ENCODE measurements at places on chromosomes 2 and 18.
A peak's percentile ranks its signal among the peaks of the same experiment; 100 is the strongest.

DNA sequence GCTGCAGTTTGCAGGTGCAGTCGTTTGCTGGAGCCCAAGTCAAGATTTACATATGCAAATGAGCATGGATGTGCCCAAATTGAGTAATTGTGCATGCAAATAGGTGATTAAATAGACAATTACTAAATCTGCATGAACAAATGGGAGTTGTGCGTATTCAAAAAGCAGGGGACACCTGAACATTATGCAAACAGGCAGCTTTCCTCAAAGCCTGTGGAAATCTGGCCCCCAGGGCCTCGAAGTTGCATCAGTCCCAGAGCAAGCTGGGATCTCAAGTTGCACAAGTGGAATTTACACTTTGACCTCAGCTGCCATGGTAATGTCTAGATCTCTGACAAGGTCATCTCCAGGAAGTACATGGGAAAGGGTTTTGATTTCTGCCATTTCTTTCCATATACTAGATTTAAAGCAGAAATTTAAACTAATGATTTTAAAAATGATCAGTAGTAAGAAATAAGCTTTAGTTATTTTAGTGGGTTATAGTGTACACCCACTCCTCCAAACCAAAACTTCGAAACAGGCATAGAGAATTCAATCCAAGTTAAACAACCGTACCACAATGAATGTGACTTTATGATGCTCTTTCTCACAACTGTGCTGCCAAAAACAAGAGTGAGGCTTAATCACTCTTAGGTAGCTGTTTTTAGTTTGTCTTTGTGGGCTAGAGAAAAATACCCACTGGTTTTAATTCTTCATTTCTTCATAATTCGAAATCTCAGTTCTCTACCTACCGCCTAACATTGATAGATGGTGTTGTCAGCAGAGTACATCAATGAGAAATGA, 110.7 kb downstream of the RND3 start:
- H3K36me3 ChIP-seq, result no peaks in the 10 kb centered on the region
- no peak overlapping the region for H3K4me3 ChIP-seq
- no peak overlapping the region for H3K27ac ChIP-seq
- DNase-seq, result no peak

DNA sequence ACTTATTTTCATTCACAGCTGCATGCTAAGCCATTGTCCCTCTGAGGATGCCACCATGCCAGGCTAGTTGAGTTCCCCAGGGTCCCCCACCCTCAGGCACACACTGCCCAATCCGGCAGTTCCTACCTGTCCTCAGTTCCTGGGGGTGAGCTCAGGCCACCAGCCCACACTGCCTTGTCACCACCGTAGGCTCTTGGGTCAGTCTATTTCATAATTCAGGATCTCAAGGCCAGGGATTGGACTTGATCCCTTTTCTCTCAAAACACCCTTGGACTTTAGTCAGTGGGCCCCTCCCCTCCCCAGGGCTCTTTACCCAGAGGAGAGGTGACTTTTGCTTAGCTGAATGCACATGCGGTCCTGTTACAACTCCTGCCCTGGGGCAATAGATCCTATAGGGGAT, 18.7 kb upstream of the MC2R start:
- no peak for DNase-seq
- H3K4me1 ChIP-seq, result no peaks in the 10 kb centered on the region
- no peaks in the 10 kb centered on the region for H3K36me3 ChIP-seq
- no peak overlapping the region for H3K4me3 ChIP-seq
- no peaks in the 10 kb centered on the region for H3K27me3 ChIP-seq
- H3K27ac ChIP-seq, result no peak overlapping the region

DNA sequence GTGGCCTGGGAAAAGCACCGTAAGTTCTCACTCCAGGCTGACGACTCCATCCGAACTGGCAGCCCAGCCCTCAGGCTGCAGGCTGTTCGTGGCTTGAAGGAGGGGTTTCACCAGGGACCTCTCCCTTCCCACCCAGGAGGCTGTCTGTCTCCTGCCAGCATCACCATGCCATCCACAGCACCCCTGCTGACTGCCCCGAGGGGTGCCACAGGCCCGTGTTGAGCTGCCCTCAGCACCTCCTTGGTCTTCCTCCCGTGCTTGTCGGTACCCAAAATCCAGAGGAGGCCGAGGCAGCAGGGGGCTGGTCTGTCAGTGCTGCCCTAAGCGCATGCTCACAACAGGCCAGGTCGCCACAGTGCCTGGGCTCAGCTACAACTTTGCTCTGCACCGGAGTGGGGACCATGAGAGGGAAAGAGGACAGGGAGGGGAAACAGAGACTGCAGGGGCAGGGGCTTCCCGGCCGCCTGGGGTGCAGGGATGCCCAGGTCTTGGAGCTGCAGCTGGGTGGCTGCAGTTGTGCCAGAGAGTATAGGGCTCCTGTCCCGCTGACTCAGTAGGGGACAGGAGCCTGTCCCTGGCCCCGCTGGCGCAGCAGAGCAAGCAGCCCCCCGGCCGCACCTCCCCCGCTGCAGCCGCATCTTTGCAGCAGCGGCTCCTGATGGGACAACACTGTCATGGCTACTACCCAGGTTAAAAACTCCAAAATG, 963.7 kb upstream of the CRIM1 start:
- H3K4me1 ChIP-seq, result no peaks in the 10 kb centered on the region
- no peaks in the 10 kb centered on the region for H3K36me3 ChIP-seq
- H3K27ac ChIP-seq, result no peak overlapping the region
- no peaks in the 10 kb centered on the region for H3K27me3 ChIP-seq
- no peak for DNase-seq

DNA sequence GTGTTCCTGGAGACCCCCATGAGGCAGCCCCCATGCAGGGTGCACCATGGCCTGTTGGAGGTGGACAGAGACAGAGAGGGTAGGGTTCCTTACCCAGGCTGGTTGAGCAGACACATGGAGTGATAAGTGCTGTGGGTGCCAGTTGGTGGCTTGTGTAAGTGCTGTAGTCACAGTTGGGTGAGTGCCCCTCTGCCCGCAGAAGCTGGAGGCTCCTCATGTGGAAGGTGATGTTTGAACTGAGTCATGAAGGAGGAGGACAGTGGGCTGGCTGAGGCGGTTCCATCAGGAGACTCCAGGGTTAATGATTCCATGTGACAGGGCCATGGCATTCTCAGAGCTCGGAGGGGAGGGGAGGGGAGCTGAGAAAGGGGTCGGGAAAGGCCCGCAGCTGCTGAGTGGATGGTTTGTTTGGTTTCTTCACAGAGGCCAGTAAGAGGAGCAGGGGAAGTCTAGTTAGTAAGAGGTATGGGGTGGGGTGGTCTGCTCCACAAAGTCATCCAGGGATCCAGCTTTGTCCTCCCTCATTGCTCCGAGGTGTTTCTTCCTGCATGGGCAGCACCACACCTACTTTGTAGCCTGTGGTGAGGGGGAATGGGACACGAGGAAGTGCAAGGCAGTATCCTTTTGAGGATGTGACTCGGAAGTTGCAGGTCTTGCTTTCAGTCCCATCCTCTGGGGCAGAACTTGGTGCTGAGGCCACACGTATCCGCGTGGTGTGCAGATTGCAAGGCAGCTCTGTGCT, 13.6 kb downstream of the IMPA2 start:
- no peaks in the 10 kb centered on the region for H3K36me3 ChIP-seq
- no peak overlapping the region for H3K4me3 ChIP-seq
- H3K27me3 ChIP-seq, result no peaks in the 10 kb centered on the region
- H3K27ac ChIP-seq, result no peak overlapping the region
- no peak for DNase-seq

GRCh38 chr18:11673560-11673959, 15.5 kb upstream of the GNAL start:
- H3K27me3 ChIP-seq, result peaks cover 19% of the 10 kb centered on the region
- DNase-seq, result no peak
- H3K4me1 ChIP-seq, result no peaks in the 10 kb centered on the region
- no peak overlapping the region for H3K27ac ChIP-seq
- no peaks in the 10 kb centered on the region for H3K36me3 ChIP-seq

GRCh38 chr2:158664987-158665386, 130.1 kb upstream of the DAPL1 start:
- peaks cover 11% of the 10 kb centered on the region for H3K36me3 ChIP-seq
- H3K27me3 ChIP-seq, result no peaks in the 10 kb centered on the region
- H3K4me1 ChIP-seq, result no peaks in the 10 kb centered on the region
- no peak overlapping the region for H3K4me3 ChIP-seq
- no peak for DNase-seq
- H3K27ac ChIP-seq, result no peak overlapping the region

DNA sequence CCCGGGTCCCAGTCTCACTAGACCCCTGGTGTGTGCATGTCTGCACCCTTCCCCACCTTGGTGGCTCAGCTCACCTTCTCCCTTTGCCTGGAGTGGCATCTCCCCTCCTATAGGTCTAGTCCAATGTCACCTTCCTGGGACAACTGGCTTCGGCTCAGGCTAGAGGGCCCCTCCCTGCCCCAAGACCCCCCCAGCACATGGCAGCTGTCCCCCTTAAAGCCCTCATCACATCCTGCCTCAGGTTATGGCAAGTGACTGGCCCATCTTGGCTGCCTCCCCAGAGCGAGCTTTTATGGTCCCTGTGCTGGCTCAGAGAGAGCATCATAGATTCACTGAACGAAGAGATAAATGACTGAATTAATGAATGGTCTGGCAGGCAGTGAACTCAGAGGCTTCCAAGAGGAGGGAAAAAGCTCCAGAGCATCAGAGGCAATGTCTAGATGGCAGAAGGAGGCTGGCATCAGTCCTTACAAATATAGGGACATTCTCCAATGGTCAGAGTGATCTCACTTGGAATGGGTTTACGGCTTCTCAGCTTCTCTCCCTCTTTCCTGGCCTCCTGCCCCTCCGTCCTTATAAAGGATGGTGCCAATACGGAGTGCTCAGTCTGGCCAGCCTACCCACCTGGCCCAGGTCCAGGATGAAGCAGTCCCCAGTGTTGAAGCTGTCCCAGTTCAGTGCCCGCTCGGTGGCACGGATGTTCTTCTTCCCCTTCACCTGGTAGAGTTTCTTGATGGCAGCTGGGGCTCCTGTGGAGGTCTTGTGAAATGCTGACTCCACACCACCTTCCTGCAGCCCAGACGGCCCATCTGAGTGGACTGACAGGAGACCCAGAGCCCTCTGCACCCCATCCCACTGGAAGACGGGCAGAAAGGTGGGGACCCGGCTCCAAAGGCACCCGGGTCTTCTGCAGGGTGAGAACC, 9.4 kb downstream of the CAPG start:
- no peaks in the 10 kb centered on the region for H3K27me3 ChIP-seq
- DNase-seq, result no peak
- peaks cover 9% of the 10 kb centered on the region for H3K36me3 ChIP-seq
- H3K4me1 ChIP-seq, result peaks cover 6% of the 10 kb centered on the region
- H3K4me3 ChIP-seq, result no peak overlapping the region
- no peak overlapping the region for H3K27ac ChIP-seq

DNA sequence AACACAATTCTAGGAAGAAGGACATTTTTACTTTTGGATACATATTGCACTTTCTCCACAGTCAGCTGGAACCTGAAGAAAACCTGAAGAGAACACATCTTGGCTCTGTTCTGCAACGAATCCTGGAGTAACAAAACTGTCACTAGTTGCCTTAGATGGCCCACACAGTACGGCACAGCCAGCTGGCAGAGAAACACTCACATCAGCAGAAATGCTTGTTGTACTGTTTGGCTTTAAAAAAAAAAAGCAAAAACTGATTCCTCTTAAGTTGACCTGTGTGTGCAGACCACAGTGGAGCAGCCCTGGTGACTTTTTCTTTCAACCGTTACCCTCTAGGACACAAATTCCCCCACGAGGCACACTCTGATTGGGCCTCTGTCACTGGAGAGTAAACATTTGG, 152.3 kb upstream of the TWIST2 start:
- no peaks in the 10 kb centered on the region for H3K4me1 ChIP-seq
- no peak for DNase-seq
- no peak overlapping the region for H3K27ac ChIP-seq
- H3K27me3 ChIP-seq, result no peaks in the 10 kb centered on the region
- H3K4me3 ChIP-seq, result no peak overlapping the region

- no peaks in the 10 kb centered on the region for H3K36me3 ChIP-seq
- H3K4me3 ChIP-seq, result no peak overlapping the region
- no peaks in the 10 kb centered on the region for H3K4me1 ChIP-seq
- DNase-seq, result no peak
- H3K27ac ChIP-seq, result no peak overlapping the region
Observed at GRCh38 chr2:175350105-175350504, 168.6 kb upstream of the ATP5MC3 start.

- DNase-seq, result no peak
- H3K36me3 ChIP-seq, result no peaks in the 10 kb centered on the region
- no peak overlapping the region for H3K27ac ChIP-seq
- no peaks in the 10 kb centered on the region for H3K27me3 ChIP-seq
- no peaks in the 10 kb centered on the region for H3K4me1 ChIP-seq
Observed at GRCh38 chr18:57534511-57534909, 52.0 kb downstream of the FECH start.

GRCh38 chr2:160427629-160428404, 65.8 kb downstream of the RBMS1 start:
- H3K4me3 ChIP-seq, result peak overlapping the region; percentile 10
- H3K27me3 ChIP-seq, result no peaks in the 10 kb centered on the region
- peak overlapping the region; percentile 75 for H3K27ac ChIP-seq
- H3K36me3 ChIP-seq, result no peaks in the 10 kb centered on the region
- DNase-seq, result peak; percentile 59
- peaks cover 25% of the 10 kb centered on the region for H3K4me1 ChIP-seq

GRCh38 chr2:231640241-231640640, 47.6 kb downstream of the TEX44 start:
- H3K4me1 ChIP-seq, result peaks cover 14% of the 10 kb centered on the region
- no peaks in the 10 kb centered on the region for H3K36me3 ChIP-seq
- H3K4me3 ChIP-seq, result no peak overlapping the region
- H3K27ac ChIP-seq, result no peak overlapping the region
- H3K27me3 ChIP-seq, result no peaks in the 10 kb centered on the region
- DNase-seq, result no peak

GRCh38 chr2:99032786-99033185, 96.8 kb upstream of the CRACDL start:
- H3K36me3 ChIP-seq, result no peaks in the 10 kb centered on the region
- H3K27me3 ChIP-seq, result peaks cover 3% of the 10 kb centered on the region
- no peak overlapping the region for H3K27ac ChIP-seq

DNA sequence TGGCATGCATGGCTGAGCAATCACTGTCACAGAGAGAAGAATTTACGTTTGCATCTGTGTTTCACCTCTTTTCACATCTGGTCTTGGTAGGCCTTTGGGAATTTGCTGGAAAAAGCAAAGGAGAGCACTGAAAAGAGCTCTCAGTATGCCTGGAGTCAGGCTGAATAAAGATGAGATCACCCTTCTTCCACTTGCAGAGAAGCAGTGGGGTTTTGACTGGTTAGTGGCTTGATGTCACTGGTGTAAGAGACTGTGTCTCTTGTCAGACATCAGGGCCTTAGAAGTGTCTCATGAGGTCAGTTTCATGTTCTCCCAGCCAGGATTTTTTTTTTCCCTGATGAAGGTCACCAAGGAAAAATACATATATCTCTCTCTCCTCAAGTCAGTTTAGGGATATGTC, 353.8 kb downstream of the INSIG2 start:
- DNase-seq, result no peak
- no peaks in the 10 kb centered on the region for H3K27me3 ChIP-seq
- H3K4me1 ChIP-seq, result no peaks in the 10 kb centered on the region

- no peak overlapping the region for H3K4me3 ChIP-seq
- no peaks in the 10 kb centered on the region for H3K27me3 ChIP-seq
- DNase-seq, result no peak
- H3K36me3 ChIP-seq, result peaks cover 3% of the 10 kb centered on the region
- H3K27ac ChIP-seq, result no peak overlapping the region
Observed at GRCh38 chr2:46012618-46013240, 284.5 kb upstream of the EPAS1 start.

All from T-cell (primary cell).